HS-27A (cell line): ENCODE measurements at places on chromosomes 16 and 17.

DNA sequence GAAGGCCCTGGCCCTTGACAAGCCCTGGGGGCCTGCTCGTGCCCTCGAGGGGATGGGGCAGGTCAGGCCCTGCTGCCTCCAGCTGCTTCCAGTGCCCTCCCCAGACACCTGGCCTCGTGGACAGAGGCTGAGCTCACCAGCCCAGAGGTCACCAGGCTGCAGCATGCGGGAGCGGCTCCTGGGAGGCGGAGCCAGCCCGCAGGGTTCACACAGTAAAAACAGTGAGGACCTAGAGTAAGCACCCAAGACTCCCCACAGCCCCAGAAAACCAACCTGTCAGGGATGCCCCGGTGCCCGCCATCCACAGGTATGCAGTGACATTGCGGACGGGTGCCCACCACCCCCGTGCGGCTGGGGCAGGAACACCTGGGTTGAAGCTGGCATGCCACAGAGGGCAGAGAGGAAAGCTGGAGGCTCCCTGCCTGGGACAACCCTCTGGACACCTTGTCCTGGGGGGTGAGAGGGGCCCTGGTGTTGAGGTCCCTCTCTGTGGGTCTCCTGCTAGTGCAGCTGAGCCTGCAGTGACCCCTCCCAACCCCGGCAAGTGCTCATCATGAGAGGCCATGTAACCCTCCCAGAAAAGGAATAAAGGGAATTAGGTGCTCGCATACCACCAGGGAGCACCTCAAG is 62.1 kb downstream of the LMF1 start:
- no peak for DNase-seq

DNA sequence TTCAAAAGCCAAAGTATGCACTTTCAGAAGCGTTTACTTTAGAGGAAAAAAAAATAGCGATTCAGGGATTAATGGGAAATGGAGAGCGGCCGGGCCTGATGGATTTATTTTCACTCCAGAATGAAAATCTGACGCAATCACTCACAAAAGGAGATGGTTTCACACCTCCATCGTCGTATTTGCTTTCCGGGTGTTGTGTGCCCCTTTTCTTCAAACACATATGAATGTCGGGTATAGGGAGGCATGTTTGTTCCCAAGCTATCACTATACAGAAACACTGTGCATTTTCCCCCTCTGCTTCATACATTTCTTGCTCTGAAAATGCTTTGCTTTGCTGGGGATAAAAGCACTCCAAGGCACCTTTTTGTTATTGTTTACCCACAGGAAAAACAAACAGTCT is 562.2 kb upstream of the ZFHX3 start:
- DNase-seq = no peak

DNA sequence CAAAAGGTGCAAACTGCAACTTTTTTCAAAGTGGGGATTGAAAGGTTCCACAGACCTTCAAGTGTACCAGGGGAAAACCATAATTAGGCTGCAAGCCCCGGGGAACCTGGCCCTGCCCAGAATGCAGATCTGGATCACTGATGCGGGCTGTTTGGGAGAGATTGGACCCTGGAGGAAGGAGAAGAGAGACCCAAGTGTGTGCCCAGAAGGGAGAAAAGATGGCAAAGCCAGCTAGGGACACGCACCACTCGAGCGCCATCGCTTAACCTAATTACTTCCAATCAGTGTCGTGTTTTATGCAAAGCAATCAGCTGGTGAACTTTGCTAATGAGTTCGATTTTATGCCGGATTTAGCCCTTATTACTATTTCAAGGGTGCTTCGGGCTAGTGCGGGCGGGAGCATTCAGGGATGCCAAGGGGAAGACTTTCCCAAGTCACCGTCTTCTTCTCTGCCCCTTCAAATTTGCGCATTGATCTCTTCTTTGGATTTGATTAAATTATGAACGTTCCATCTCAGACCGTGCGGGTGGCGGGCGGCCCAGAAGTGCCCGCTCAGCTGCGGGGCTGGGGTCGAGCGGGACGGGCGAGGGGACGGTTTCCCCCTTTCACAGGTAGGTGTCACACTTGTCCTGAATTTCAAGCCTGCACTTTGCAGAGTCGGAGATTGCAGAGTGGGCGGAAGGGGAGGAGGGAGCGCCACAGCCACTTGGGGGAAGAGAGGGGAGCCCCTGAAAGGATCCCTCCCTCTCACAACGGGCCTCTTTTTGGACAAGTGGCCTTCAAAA is 4.0 kb downstream of the IRX5 start:
- no peak for DNase-seq

- no peak for DNase-seq
Measured at GRCh38 chr17:32357615-32358014, 7.7 kb downstream of the ZNF207 start.

GRCh38 chr16:10077861-10078260 is 104.4 kb downstream of the GRIN2A start:
- no peak for DNase-seq

DNA sequence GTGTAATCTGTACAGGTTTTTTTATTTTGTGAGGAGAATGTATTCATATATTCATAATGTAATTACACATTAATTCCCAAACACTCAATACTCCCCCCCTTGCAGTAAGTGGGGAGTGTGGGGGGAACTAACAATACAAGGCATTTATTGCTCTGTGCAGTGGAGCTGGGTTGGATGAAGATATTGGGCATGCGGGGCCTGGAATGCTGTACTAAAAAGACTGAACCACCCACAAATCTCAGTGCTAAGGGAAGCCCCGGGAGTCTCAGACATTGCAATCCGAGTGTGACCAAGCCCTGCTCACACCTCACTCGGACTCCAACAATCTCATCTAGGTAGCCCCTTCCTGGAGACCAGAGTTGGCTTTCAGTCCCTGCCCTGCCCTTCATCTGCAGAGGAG is 6.0 kb downstream of the PLLP start:
- no peak for DNase-seq
